ENCODE measurements at places on chromosomes 3 and 15.

- DNase-seq, result no peak
Measured at GRCh38 chr3:171346019-171346418, 114.2 kb downstream of the TNIK start.

- no peak for DNase-seq
Measured at GRCh38 chr15:43250785-43251184, 15.9 kb downstream of the TGM5 start.

DNA sequence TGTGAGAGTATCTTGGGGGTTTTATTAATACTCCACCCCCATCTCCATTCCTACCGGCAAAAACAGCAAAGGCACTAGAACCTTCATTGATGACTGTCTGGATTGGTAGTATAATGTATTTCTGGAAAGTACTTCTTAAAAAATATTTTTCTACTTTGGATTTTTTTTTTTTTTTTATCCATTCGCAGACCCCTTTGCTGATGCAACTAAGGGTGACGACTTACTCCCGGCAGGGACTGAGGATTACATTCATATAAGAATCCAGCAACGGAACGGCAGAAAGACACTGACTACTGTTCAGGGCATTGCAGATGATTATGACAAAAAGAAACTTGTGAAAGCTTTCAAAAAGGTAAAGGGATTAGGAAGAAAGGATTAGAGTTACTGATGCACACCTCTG, 1.2 kb downstream of the EIF1B start:
- no peak for DNase-seq

DNA sequence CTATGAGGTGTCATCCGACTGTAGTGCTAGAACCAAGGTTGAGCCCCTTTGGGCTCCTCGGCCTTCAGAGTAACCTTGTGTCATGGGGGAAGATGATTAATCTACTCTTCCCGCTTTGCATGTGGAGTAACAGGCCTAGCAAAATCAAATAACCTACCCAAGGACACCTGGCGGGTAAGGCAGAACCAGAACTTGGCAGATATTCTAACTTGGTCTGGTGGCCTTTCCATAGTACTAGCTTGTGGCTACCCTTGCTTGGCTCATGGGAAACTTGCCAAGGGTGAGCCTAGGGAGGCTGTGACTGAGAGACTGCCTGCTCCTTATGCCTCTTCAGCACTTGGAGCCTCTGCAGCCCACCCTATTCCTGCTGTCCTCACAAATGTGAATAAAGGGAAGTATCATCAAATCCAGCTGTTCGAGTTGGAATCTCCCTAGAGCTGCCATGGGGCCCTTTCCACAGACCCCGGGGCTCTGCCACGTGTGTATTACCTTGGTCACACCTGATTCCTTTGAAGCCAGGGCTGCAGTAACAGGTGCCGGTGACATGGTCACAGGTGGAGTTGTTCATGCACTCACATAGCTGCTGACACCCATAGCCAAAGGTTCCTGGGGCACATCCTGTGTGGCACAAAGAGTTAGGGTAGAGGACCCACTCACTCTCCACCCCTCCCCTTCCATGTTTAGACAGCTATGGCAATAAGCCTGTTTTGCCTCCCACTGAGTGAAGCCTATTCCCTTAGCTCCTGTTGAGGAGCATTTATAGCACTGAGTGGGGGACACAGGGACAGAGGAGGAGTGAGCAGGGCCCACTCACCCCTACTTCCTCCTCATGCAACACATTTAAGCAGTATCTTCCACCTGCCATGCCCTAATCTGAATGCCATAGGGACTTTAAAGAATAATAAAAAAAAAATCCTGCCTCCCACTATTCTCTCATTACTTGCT, 46.0 kb downstream of the RAB11A start:
- no peak for DNase-seq

DNA sequence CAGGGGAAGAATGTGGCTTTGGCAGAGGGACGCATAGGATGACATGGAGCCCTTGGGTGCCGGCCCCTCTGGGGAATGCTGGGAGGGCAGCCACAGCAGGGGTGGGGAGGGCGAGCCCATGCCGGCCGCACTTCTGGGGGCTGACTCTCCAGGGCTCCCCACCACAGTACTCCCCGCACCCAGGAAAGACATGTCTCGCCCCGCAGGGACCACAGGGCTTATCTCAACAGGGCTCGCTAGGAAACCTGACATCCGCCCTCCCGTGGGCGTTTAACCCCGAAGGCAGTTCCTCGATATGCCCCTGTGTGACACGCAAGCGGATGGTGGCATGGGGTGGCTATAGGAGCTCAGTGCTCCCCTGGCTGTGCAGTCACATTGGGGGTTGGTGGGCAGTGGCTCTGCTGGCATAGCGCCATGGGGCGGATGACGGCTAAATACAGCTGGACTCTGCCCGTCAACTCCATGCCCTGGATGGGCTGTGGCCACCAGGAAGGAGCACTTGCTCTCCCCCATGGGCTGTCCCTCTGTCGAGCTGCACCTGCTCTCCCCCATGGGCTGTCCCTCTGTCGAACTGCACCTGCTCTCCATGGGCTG, 141.4 kb downstream of the ADAMTS17 start:
- DNase-seq, result no peak

- no peak for DNase-seq
Measured at GRCh38 chr3:72234391-72234790, 449.4 kb upstream of the PROK2 start.

DNA sequence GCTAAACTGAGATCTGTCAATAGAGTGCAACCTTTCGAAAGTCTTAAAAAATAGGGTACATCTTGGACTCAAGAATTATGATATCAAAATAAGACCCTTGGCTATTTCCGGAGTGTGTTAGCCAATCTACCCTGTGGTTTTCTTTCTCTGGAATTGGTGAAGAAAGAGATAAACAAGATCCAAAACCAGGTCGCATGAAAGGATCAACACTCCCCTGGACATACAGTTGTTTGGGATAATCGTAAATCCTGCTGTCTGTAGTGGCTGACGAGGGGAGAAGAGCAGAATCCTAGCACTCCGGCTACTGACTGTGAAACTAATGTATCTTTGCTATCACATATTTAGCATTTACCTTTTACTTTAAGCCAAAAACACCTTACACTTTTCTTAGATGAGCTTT, 30.9 kb downstream of the FNDC3B start:
- no peak for DNase-seq

DNA sequence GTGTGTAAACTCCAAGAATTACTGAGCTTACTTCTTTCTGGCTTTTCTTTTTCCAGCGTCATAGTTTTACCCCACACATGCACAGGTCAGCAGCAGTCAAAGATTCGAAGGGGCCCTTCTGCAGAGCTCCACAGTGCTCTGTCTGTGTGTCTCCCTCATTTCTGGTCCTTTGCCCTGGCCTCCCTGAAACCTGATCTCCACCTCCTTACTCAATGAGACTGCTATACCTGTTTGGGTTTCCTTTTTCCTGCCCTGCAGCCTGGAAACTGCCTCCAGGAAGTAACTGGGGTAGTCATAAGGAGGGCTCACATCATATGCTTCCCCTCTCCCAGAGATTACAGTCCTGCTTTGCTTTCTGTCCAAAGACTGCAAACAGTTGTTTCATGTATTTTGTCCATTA, 82.8 kb upstream of the TNIK start:
- no peak for DNase-seq
